ENCODE measurements at places on chromosomes 1 and 21. TPM values are rescaled to one million over a fixed set of nuclear protein-coding genes. Genes with fewer than 3 reads are reported as not detected.

Gene FCGR1A
- not detected for total RNA-seq

Gene CCDC27
- total RNA-seq = not detected

Gene AMIGO1
- 1.8 TPM for total RNA-seq

Gene OPTC
- total RNA-seq = not detected

Gene CNIH3
- 1.00 TPM for total RNA-seq

Gene ZNF648
- total RNA-seq = not detected

Gene LAMC1
- 0.19 TPM for total RNA-seq

Gene LAPTM5
- 196 TPM for total RNA-seq

- H3K27ac ChIP-seq = no peak overlapping the region
- H3K27me3 ChIP-seq = no peaks in the 10 kb centered on the region
- no peak overlapping the region for H3K4me3 ChIP-seq
- no peak for DNase-seq
- peaks cover 66% of the 10 kb centered on the region for H3K4me1 ChIP-seq
Observed at GRCh38 chr1:209738270-209738669, 17.6 kb upstream of the TRAF3IP3 start.

GRCh38 chr21:39533545-39534380 lies 79.0 kb upstream of the B3GALT5 start:
- no peak overlapping the region for H3K27ac ChIP-seq
- DNase-seq = no peak
- peaks cover 6% of the 10 kb centered on the region for H3K27me3 ChIP-seq
- no peaks in the 10 kb centered on the region for H3K36me3 ChIP-seq

GRCh38 chr1:5658340-5659316 lies 333.6 kb downstream of the NPHP4 start:
- H3K4me1 ChIP-seq = no peaks in the 10 kb centered on the region
- no peak overlapping the region for H3K27ac ChIP-seq
- H3K27me3 ChIP-seq = peaks cover 2% of the 10 kb centered on the region
- no peaks in the 10 kb centered on the region for H3K36me3 ChIP-seq
- no peak for DNase-seq
- no peak overlapping the region for H3K4me3 ChIP-seq

- no peak overlapping the region for H3K27ac ChIP-seq
- peaks cover 83% of the 10 kb centered on the region for H3K36me3 ChIP-seq
- H3K27me3 ChIP-seq = no peaks in the 10 kb centered on the region
- no peak overlapping the region for H3K4me3 ChIP-seq
- DNase-seq = no peak
- peaks cover 8% of the 10 kb centered on the region for H3K4me1 ChIP-seq
Observed at GRCh38 chr1:154589780-154590179, 18.2 kb downstream of the ADAR start.

DNA sequence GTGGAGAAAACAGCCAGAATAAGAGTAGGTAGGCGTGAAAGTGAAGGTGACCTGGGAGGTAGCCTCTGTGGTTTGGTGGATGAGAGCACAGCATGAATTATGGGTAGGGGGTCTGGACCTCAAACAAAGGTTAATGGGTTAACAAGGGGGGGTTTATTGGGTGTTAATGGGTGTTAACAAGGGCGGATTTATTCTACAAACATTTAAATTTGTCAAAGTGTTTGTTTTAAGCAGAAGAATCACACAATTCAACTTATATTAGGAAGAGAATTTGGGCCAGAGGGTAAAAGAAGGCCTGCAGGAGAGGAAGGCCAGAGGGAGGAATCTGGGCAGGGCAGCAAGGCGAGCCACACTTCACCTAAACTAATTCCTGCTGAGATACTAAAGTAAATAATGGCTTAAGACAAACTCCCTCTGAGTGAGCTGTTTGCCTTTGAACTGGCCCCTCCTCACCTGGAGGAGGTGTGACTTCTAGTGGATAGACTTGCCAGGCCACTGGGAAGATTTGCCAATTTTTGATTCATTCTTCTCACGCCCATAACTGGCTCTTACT lies 191.7 kb downstream of the GIPC2 start:
- H3K27me3 ChIP-seq = no peaks in the 10 kb centered on the region
- no peak for DNase-seq
- no peaks in the 10 kb centered on the region for H3K36me3 ChIP-seq
- H3K4me1 ChIP-seq = no peaks in the 10 kb centered on the region
- H3K4me3 ChIP-seq = no peak overlapping the region

- H3K27ac ChIP-seq = peak overlapping the region; percentile 46
- DNase-seq = no peak
- peaks cover 47% of the 10 kb centered on the region for H3K4me1 ChIP-seq
- no peak overlapping the region for H3K4me3 ChIP-seq
- H3K27me3 ChIP-seq = no peaks in the 10 kb centered on the region
Observed at GRCh38 chr1:150609732-150610131, 19.7 kb downstream of the ENSA start.

GRCh38 chr1:35762141-35762540 lies 7.6 kb downstream of the CLSPN start:
- no peak for DNase-seq
- peaks cover 11% of the 10 kb centered on the region for H3K4me1 ChIP-seq
- H3K27me3 ChIP-seq = no peaks in the 10 kb centered on the region
- no peak overlapping the region for H3K4me3 ChIP-seq

- H3K4me1 ChIP-seq = no peaks in the 10 kb centered on the region
- no peak overlapping the region for H3K27ac ChIP-seq
- no peak overlapping the region for H3K4me3 ChIP-seq
Observed at GRCh38 chr21:16840538-16840937, 672.3 kb upstream of the CXADR start.

DNA sequence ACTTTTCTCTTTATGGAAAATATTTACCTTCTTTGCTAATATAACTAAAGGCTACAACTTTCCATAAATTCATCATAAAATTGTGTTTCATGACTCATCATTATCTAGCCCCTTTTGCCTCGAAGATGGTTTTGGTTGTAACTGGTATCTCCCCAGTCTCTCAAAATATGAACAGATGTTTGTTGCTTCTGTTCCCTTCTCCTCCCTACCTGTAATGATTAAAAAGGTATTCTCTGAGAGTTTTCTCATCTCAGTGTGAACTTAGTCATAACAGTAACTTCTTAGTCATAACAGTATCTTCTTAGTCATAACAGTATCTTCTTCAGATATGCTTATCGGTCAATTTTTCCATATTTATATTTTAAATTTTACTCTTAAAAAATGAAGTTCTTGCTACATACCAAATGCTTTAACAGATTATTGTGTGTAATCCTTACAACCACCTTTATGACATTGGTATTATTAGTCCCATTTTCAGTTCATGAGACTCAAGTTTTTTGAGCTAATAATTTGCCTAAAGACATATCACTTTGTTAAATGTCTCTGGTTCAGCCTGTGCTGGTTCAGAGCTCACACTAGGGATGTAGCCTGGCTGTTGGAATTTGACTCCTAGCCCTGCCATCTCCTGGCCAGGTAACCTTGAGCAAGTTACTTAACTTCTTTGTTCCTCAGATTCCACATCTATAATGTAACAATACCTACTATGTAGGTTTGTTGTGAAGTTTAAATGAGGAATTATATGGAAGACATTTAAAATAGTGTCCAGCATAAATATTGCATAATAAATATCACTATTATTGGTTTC lies 32.6 kb downstream of the ATP1B1 start:
- peak overlapping the region; percentile 14 for H3K27ac ChIP-seq
- no peak overlapping the region for H3K4me3 ChIP-seq
- DNase-seq = no peak
- H3K36me3 ChIP-seq = no peaks in the 10 kb centered on the region
- peaks cover 4% of the 10 kb centered on the region for H3K4me1 ChIP-seq
- H3K27me3 ChIP-seq = no peaks in the 10 kb centered on the region

- H3K27me3 ChIP-seq = no peaks in the 10 kb centered on the region
- H3K4me3 ChIP-seq = no peak overlapping the region
- no peaks in the 10 kb centered on the region for H3K4me1 ChIP-seq
- DNase-seq = no peak
- H3K36me3 ChIP-seq = no peaks in the 10 kb centered on the region
Observed at GRCh38 chr1:43339584-43340232, 2.1 kb downstream of the MPL start.

DNA sequence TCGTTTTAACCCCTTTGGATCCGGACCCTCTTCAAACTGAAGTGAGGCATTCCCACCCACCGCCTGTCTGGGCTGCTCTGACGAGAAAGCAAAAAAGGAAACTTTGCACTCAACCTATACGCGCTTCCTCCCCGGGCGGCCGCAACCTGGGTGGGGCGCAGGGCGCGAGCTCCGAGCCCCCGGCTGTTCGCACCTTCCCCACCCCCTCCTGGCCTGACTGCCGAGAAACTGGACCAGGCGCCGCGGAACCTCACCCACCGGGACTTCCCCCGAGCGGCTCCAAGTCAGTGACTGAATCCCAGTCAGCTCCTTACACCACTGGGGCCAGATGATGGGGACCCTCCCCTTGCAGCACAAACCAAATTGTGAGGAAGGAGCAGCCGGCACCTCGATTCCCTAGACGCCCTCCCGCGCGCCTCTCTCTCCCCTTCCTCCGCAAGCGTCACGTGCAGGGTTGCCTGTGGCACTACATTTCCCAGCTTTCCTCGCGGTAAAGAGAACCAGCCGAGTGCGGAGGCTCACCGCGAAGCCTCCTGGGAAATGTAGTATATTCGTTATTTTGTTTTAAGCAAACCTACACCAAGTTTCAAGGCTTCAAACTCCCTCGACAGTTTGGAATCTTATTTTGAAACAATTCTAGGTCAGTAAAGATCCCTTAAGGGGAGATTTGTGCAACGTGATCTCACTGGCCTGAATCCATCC lies at the start of gene RAB29:
Gene RAB29, minus strand, starts transcription at position 468 of the 702 bp plus-strand sequence. CDS start 526 bp downstream, outside the sequence.
- H3K4me3 ChIP-seq = peak within 1 kb of the TSS; percentile 84
- peaks cover 52% of the 10 kb centered on the region for H3K4me1 ChIP-seq
- DNase-seq = peak; percentile 91

- H3K27me3 ChIP-seq = peaks cover 13% of the 10 kb centered on the region
- no peak for DNase-seq
- no peaks in the 10 kb centered on the region for H3K36me3 ChIP-seq
- H3K4me3 ChIP-seq = peak overlapping the region; percentile 41
Observed at GRCh38 chr1:3454811-3455618, 550 bp downstream of the ARHGEF16 start.

GRCh38 chr1:55580845-55581332 lies 365.7 kb upstream of the USP24 start:
- no peak for DNase-seq
- no peaks in the 10 kb centered on the region for H3K36me3 ChIP-seq
- peaks cover 2% of the 10 kb centered on the region for H3K27me3 ChIP-seq
- H3K4me1 ChIP-seq = no peaks in the 10 kb centered on the region
- no peak overlapping the region for H3K27ac ChIP-seq
- H3K4me3 ChIP-seq = no peak overlapping the region

DNA sequence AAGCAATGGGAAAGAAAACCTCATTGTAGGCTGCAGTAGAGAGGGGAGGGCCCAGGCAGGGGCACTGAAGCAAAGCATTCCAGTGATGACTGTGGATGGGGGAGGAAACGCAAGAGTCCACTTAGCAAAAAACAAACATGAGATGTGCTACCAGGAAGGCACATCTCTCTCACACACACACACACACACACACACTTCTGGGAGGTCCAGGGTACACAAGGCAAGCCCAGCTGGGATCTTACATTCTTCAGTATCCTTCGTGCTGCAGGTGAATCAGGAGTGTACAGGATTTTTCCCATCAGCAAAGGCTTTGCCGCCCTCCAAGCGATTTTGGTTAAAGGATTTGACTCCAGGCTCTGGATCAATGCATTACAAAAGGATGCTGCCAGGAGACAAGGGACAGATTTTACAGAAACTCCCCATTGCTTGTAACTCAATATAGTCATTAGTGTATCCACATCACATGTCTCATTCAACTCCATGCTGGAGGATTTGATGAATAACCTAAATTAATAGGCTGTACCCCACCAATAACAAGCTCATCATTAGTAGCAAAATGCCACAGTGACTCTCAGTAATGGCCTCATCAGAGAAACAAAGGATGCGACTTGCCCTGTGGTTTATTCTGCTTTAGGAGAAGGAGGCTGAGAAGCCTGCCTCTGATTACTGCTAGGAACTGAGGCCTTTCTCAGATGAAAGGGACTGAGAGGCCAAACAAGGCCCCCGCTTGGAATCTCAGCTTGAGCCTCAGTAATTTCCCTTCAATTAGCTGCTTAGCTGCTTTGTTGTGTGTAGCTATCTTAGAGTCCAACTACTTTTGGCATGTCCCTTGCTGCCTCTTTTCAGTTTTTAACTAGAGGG lies 41.6 kb downstream of the ABCA4 start:
- no peak for DNase-seq
- no peak overlapping the region for H3K27ac ChIP-seq
- peaks cover 9% of the 10 kb centered on the region for H3K27me3 ChIP-seq
- no peaks in the 10 kb centered on the region for H3K4me1 ChIP-seq
- H3K36me3 ChIP-seq = no peaks in the 10 kb centered on the region
- no peak overlapping the region for H3K4me3 ChIP-seq

GRCh38 chr1:99119188-99119587 lies 114.5 kb upstream of the PLPPR5 start:
- no peaks in the 10 kb centered on the region for H3K4me1 ChIP-seq
- H3K4me3 ChIP-seq = no peak overlapping the region
- no peaks in the 10 kb centered on the region for H3K27me3 ChIP-seq

DNA sequence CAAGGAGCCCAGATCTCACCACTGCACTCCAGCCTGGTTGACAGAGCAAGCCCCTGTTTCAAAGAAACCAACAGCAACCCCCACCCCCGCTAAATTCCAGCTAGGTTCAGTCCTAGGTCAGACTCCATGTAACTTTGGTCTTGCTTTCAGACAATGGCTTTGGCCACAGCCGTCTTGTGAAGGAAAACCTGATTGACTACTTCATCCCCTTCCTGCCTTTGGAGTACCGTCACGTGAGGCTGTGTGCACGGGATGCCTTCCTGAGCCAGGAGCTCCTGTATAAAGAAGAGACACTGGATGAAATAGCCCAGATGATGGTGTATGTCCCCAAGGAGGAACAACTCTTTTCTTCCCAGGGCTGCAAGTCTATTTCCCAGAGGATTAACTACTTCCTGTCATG lies 12.9 kb downstream of the TOR3A start:
- H3K27ac ChIP-seq = no peak overlapping the region
- H3K4me3 ChIP-seq = no peak overlapping the region
- H3K27me3 ChIP-seq = no peaks in the 10 kb centered on the region
- DNase-seq = no peak
- H3K36me3 ChIP-seq = peaks cover 14% of the 10 kb centered on the region

- peaks cover 30% of the 10 kb centered on the region for H3K27me3 ChIP-seq
- H3K4me1 ChIP-seq = peaks cover 9% of the 10 kb centered on the region
- no peak for DNase-seq
- no peak overlapping the region for H3K4me3 ChIP-seq
Observed at GRCh38 chr1:85320371-85321131, 44.1 kb upstream of the BCL10 start.

DNA sequence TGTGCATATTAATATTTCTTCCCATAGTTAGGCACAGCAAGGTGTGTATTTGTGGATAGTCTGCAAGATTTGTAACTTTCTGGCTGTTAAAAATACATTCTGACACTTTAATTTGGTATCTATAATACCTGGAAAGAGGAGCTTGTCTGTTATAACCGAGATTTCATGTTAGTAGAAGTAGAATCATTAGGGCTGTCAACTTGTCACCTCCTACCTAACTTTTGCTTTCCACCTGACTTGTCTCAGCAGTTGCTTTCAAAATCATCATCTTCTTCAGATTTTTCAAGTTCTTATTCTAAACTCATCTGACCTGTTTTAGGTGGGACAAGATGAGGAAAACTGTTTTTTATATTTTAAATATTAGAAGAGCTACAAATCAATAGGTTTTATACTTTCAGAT lies 11.0 kb downstream of the RWDD3 start:
- no peak overlapping the region for H3K4me3 ChIP-seq
- H3K27me3 ChIP-seq = no peaks in the 10 kb centered on the region
- H3K4me1 ChIP-seq = peaks cover 19% of the 10 kb centered on the region
- no peak overlapping the region for H3K27ac ChIP-seq

All from activated CD4-positive, alpha-beta memory T cell treated with anti-CD3 and anti-CD28 coated beads for 36 hours (primary cell).